Skin of body (tissue), 3 donors: ENCODE measurements at places on chromosomes 16 and 17. TPM values are rescaled to one million over a fixed set of nuclear protein-coding genes. Genes with fewer than 3 reads are reported as not detected.

DNA sequence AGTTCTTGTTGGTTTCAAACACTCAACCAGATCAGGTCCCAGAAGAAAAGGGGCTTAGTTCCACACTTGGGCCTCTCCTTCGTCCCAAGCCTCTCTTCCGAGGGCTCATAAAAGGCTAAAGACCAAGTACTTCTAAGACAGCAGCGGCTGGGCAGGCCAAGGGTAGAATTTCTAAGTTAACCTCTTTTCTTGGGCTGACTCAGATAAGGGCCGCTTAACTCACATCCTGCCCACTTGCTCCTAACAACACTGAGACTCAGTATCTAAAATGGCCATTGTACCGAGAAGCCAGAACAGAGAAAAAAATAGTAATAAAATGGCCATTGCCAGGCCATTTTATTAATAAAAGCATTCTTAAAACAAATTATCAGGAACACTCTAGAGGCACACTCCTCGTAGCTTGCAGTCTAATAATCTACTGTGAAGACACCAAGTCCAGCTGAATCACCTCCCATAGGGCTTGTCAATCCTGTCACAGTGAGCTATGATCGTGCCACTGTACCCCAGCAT is 42.1 kb downstream of the RANBP10 start:
- DNase-seq: no peak

- DNase-seq: no peak
Observed at GRCh38 chr17:50265212-50265611, 9.1 kb upstream of the TMEM92 start.

Gene TEKT3
- 1.4 TPM for total RNA-seq

Gene COL1A1
- 5,022 TPM for total RNA-seq

Gene SDR42E2
- total RNA-seq: not detected
